ENCODE measurements at places on chromosomes 13 and 19.

GRCh38 chr13:48859272-48860105, 116.2 kb upstream of the FNDC3A start:
- H3K4me1 ChIP-seq = peaks cover 8% of the 10 kb centered on the region
- no peaks in the 10 kb centered on the region for H3K36me3 ChIP-seq
- no peak for DNase-seq
- H3K27me3 ChIP-seq = no peaks in the 10 kb centered on the region
- no peak overlapping the region for H3K4me3 ChIP-seq

DNA sequence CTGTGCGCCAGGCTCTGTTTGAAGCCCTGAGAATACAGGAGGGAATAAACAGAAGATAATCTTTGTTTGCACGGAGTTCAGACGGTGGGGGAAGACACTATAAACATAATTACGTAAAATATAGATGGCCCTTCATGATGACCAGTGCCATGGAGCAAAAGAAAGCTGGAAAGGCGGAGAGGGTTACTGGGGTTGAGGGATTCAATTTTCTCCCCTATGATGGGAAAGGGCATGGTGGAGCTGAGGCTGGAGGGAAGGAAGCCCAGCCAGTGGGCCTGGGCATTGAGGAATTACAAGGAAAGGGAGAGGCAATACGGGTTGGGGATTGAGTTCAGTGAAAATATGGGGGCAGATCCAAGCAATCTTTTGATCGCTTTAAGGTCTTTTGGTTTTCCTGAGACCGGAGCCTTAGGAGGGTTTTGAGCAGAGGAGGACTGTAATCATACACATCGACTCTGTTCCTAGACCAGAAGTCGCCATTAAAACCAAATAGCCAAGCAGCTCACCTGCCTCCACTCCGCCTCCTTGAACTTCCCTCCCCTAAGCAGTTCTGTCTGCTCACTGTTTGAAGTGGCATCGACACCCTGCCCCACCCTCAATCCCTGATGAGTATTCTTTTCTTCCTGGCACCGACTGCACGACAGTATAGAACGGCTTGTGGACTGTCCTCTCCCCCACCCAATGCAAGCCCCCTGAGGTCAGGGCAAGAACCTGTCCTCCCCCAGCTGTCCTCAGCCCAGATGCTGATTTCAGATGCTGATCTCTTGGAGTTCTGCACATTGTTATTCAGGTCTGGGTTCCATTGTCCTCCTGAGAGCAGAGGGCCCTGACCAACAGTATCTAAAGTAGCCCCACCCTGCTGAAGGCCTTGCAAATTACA, 813 bp upstream of the ZNF296 start:
- no peaks in the 10 kb centered on the region for H3K27me3 ChIP-seq
- no peak for DNase-seq
- peak overlapping the region; percentile 56 for H3K27ac ChIP-seq
- H3K4me1 ChIP-seq = peaks cover 51% of the 10 kb centered on the region

DNA sequence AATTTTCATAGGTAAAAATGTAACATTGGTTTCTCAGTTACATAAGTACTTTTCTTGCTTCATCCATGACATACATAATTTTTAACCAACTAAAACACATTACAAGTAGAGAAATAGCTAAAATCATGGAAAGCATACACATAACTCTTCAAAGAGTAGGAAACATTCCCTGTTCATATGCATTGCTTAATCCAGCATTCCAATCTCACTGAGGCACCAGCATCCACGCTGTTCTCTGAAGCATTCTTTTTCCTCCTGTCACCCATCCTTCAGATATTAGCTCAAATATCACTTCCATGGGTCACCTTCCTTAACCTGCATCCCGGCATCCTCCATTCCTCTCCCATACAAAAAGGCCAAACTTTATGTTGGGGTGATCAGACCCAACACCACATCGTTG, 79.1 kb downstream of the ZNF254 start:
- H3K27me3 ChIP-seq = no peaks in the 10 kb centered on the region
- H3K36me3 ChIP-seq = no peaks in the 10 kb centered on the region
- no peak for DNase-seq
- no peaks in the 10 kb centered on the region for H3K4me1 ChIP-seq

- peak; percentile 53 for DNase-seq
- H3K4me3 ChIP-seq = no peak overlapping the region
- H3K27me3 ChIP-seq = no peaks in the 10 kb centered on the region
- H3K4me1 ChIP-seq = peaks cover 28% of the 10 kb centered on the region
- H3K36me3 ChIP-seq = no peaks in the 10 kb centered on the region
- no peak overlapping the region for H3K27ac ChIP-seq
Measured at GRCh38 chr13:29081036-29081435, 260.9 kb downstream of the MTUS2 start.

DNA sequence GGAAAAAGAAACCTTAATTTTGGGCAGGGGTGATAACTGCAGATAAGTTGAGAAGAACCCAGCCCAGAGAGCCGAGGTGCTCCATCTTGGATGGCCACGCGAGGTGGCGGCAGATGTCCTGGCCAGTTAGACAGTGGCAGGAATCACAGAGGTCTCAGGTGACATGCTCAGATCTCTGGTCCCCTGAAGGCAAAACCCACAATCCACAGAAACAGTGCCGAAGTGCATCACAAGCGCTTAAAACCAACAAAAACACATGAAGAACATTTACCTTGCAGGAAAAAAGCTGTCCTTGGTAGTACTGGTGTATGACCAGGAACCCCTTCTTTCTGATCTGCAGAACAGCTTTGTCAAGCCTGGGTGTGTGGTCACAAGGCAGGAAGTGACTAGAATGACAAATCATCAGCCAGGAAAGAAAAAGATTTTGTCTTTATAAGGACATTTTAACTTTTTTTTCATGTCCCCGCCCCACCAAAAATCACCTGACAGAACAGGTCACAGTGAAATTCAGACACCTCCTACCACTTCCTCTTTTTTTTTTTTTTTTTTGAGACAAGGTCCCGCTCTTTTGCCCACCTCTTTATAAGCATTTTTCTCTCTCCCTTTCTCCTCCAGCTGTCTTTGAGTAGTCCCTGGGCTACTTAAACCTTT, at the start of gene LCP1:
LCP1 (minus strand) TSS at position 338 of the 651 bp plus-strand sequence. CDS start 22,515 bp downstream, outside the sequence.
- no peaks in the 10 kb centered on the region for H3K27me3 ChIP-seq
- no peaks in the 10 kb centered on the region for H3K36me3 ChIP-seq
- peak within 1 kb of the TSS; percentile 89 for H3K27ac ChIP-seq
- H3K4me3 ChIP-seq = peak within 1 kb of the TSS; percentile 85
- peak; percentile 89 for DNase-seq
- peaks cover 59% of the 10 kb centered on the region for H3K4me1 ChIP-seq

- DNase-seq = no peak
- no peaks in the 10 kb centered on the region for H3K27me3 ChIP-seq
- H3K36me3 ChIP-seq = peaks cover 50% of the 10 kb centered on the region
- no peak overlapping the region for H3K27ac ChIP-seq
Measured at GRCh38 chr19:6364353-6364752, 3.0 kb downstream of the CLPP start.

DNA sequence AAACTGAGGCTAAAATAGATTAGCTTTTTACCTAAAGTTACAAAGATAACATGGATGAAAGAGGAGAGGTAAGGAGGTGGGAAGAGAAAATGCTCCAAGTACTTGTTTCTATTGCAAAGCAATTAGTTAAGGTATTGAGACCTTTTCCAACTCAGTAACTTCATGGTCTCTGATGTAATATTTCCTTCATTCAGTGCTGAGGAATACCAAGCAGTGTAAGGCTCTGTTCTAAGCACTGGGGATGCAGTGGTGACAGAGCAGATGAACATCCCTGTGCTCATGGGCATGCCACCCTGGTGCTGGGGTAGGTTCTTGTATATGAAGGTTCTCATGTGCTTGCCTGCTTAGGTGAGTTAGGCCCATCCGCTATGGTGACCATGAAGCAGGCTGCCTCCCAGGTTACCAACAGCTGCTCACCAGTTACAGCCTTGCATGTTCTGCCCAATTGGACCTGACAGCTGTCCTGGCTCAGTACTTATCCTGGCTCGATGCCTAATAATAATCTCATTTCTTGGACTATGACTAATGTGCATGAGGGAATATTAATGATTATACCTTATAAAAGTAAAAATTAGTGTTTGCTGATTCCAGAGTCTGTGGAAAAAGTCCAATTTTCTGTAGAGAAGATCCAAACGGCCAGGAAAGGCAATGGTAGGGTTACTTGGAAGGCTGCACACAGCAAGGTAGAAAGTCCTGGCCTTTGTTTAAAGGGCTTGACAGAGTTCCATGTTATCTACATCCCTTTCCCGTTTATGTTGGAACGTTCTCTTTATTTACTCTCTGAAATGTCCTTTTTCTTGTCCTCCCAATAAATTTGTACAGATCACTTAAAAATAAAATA, 48.3 kb downstream of the LATS2 start:
- H3K4me3 ChIP-seq = no peak overlapping the region
- no peaks in the 10 kb centered on the region for H3K27me3 ChIP-seq
- no peaks in the 10 kb centered on the region for H3K36me3 ChIP-seq
- DNase-seq = no peak
- H3K4me1 ChIP-seq = no peaks in the 10 kb centered on the region
- no peak overlapping the region for H3K27ac ChIP-seq

GRCh38 chr13:24176351-24177101, 16.0 kb downstream of the SPATA13 start:
- no peaks in the 10 kb centered on the region for H3K4me1 ChIP-seq
- H3K36me3 ChIP-seq = no peaks in the 10 kb centered on the region
- H3K27me3 ChIP-seq = no peaks in the 10 kb centered on the region
- H3K4me3 ChIP-seq = no peak overlapping the region
- no peak for DNase-seq

GRCh38 chr13:76668141-76668540, 218.1 kb downstream of the KCTD12 start:
- no peak overlapping the region for H3K4me3 ChIP-seq
- no peaks in the 10 kb centered on the region for H3K27me3 ChIP-seq
- DNase-seq = no peak
- no peaks in the 10 kb centered on the region for H3K4me1 ChIP-seq

GRCh38 chr19:39126312-39127187, 964 bp downstream of the PAK4 start:
- H3K4me3 ChIP-seq = peak overlapping the region; percentile 82
- DNase-seq = no peak
- H3K4me1 ChIP-seq = peaks cover 26% of the 10 kb centered on the region
- no peaks in the 10 kb centered on the region for H3K36me3 ChIP-seq
- H3K27me3 ChIP-seq = no peaks in the 10 kb centered on the region

DNA sequence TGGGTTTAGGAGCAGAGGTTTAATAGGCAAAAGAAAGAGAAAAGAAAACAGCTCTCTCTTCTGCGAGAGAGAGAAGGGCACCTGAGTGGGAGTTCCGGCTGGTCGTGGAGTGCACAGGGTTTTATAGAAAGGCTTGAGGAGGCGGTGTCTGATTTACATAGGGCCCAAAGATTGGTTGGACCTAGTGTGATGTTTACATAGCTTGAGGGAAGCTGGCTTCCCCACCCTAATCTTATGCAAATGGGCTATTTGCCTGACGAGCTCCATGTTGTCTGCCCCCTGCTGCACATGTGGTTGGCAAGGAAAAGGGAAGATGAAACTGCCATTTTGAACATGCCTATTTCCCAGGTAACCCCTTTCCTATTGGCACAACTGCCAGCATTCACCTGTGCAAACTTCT, 21.5 kb upstream of the MEDAG start:
- H3K4me3 ChIP-seq = no peak overlapping the region
- DNase-seq = no peak

GRCh38 chr19:3753631-3754410, 7.7 kb downstream of the APBA3 start:
- H3K27ac ChIP-seq = no peak overlapping the region
- no peak for DNase-seq
- H3K4me1 ChIP-seq = peaks cover 11% of the 10 kb centered on the region
- peaks cover 23% of the 10 kb centered on the region for H3K36me3 ChIP-seq
- no peak overlapping the region for H3K4me3 ChIP-seq
- H3K27me3 ChIP-seq = no peaks in the 10 kb centered on the region

DNA sequence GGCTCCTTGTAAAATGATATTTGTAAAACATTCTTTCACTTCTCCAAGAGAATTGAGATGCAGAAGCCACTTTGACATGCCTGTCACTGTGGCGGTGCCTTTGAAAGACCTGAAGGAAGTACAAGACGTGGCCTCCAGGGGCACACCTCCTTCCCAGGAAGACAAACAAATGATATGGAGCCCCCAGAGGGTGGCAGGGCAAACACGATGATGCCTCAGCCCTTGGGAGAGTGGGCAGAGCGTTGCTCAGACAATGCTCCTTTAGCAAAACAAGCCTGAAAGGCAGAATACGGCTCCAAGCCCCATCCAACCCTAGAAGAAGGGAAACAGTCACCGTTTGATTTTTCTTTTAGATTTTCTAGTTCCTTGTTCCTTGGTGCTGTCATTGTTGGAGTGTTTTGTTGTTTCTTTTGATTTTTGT, 9.2 kb upstream of the ATP12A start:
- DNase-seq = no peak
- peaks cover 10% of the 10 kb centered on the region for H3K4me1 ChIP-seq
- H3K4me3 ChIP-seq = no peak overlapping the region
- no peaks in the 10 kb centered on the region for H3K27me3 ChIP-seq

DNA sequence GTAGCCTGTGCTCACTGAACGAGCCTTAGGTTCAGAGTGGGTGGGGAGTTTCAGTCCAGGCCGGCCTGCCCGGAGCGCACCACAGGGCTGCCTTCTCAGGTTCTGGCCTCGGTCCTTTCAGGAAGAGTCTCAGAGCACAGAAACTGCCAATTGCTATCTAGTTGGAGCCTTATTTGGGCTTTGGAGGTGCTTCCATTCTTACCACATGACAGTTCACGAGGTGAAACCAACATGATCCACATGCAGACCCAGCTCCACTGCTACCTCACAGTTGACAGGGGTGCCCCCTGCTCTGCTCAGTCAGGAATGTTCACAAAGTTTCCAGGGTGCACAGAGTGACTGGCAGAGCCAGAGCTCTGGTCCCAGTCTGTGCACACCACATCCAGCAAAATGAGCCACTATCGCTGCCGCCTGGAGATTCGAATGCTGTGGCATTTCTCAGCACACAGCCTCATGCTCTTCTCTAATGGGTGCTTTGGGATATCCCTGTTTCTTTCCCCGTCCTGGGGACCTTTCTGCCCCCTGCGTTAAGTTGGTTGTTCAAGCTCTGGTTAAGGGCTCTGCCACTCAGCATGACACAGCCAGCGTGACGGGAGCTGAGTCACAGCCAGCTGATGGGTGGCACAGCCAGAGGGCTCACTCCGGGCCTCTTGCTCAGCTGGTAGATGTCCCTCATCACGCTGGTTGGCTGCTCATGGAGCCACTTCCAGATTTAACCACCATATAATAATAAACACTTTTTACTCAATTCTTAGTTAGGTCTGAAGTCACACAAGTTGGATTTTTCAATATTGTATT, 7.5 kb upstream of the SACS start:
- H3K27ac ChIP-seq = no peak overlapping the region
- H3K27me3 ChIP-seq = no peaks in the 10 kb centered on the region
- H3K4me1 ChIP-seq = no peaks in the 10 kb centered on the region
- H3K36me3 ChIP-seq = no peaks in the 10 kb centered on the region

All from CD4-positive, alpha-beta memory T cell (primary cell).